Activated CD4-positive, alpha-beta T cell treated with anti-CD3 and anti-CD28 coated beads, Interleukin-2, amount 10 ng/mL, durations not matched to agents 7 days and 5 days (primary cell): ENCODE measurements at places on chromosomes 7 and 10. TPM values are rescaled to one million over a fixed set of nuclear protein-coding genes. Genes with fewer than 3 reads are reported as not detected.

- DNase-seq = no peak
Measured at GRCh38 chr10:21087476-21087875, 190.4 kb upstream of the NEBL start.

- no peak for DNase-seq
Measured at GRCh38 chr7:1623810-1624209, 46.3 kb upstream of the ELFN1 start.

GRCh38 chr7:130372402-130373165 is 7.7 kb upstream of the CPA1 start:
- DNase-seq = no peak

DNA sequence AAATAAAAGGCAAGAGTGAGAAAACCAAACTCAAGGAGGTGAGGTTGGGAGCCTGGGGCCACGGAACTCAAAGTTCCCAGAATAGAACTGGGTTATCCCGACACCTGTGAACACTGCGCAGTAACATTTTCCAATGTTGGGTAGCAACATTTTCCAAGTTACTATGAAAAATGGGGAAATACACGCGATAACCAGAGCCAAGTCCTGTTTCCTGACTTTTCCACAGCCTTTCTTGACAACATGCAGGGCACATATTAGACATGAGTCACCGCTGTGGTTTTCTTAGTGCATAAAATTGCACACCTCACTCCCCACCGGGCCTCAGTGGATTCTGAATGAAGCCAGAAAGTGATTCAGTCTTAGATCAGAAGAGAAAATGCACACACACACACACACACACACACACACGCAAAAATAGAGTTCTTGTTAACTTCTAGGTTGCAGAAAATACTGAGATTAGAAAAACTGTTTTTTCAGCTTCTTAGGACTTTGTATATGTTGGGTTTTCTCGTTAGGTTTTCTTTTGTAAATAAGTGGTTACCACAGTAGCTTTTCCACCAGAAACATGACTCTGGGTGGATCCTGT is 70.0 kb downstream of the CAMK1D start:
- peak; percentile 39 for DNase-seq

DNA sequence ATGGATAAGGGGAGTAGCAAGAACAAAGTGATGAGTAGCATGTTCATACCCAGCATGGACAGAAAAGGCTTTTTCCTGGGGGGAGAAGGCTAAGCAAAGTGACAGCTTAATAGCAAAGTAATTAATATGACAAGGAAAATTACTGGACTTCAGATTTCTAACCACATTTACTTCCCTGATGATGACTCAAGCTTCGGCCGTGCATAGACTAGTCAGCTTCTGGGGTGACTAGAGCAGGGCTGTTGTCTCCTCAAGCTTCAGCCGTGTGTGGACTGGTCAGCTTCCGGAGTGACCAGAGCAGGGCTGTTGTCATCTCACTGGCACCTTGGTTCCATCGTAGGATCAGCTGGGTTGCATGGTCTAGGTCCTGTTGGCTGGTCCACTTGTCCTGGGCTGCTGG is 2.1 kb upstream of the ZNF117 start:
- no peak for DNase-seq

DNA sequence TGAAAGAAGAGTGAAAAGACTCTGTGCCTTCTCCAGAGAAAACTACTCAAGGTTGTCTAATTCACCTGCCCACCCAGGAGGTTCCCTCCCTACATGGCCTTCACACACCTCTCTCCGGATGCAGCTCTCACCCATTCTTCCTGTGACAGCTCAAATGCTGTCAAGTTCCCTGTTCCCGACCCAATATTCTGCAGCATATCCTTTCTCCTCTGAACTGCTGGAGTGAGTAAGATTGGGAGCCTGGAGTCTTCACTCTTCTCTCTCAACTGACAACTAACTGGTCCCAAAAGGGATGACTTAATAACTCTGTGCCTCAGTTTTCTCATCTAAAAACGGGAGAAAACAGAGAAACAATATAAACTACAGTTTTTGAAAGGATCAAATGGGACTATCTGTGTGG is 5.1 kb downstream of the TMEM26 start:
- no peak for DNase-seq

DNA sequence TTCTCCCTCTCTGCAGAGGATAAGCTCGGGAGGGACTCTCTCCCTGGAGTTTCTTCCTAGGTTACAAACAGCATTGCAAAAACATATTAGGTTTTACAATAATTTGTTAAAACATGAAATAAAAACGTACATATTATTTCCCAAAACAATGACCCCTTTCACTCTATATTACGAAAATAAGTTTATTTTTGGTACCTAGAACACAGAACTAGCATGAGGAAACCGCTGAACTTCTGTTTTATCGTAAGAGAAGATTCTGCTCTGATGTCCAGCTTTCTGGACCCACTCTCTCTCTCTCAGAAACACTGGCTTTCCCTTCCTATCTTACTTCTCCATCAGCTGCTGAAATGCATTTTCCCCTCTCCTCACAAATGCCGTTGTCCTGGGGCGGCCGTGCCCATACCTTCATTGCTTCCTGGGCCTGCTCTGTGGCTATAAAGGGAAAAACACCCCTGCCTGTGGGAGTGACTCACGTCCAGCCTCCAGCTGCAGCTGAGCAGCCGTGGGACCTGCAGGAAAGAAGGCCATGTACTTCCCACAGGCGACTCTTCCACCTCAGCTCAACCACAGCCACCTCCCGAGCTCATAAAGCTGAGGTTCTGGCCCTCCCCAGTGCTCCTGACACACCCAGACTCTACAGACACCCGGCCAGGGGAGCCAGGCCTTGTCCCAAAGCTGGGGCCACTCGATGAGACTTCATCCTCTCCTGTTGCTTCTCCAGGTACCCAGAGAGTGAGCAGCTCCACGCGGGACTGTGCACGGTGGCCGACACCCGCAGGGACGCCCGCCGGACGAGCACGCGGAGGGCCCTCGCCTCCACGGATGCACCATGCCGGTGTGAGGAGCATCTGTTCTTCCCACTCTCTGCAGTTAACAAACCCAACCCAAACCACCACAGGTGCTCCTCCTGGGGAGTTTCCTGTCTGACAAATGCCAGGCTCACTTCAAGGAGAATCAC is 3.1 kb downstream of the GPER1 start:
- DNase-seq = no peak

- DNase-seq = no peak
Measured at GRCh38 chr7:44894888-44895580, 9.7 kb upstream of the PURB start.

- DNase-seq = peak; percentile 32
Measured at GRCh38 chr7:151339651-151340382, 1.8 kb upstream of the NUB1 start.

DNA sequence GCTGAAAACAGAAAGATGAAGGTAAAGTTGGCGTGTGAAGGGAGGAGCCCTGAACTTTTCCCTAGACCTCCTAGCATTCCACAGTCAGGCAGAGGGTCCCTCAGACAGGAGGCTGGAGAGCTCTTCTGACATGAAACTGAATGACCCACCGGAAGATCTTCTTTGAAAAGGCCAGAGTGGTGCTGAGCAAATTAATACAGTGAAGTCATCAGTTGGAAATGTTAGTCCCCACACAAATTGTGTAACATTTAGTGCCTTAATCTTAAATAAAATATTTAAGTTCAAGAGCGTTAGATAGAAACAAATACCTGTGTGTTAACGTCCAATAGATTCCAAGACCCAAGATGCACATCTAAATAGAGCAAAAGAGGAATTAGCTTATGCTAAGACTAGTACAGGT is 49.0 kb upstream of the WNT16 start:
- no peak for DNase-seq

GRCh38 chr7:30979027-30979426 is 15.3 kb downstream of the GHRHR start:
- no peak for DNase-seq

GRCh38 chr7:42852531-42852930 is 59.3 kb downstream of the C7orf25 start:
- DNase-seq = no peak

DNA sequence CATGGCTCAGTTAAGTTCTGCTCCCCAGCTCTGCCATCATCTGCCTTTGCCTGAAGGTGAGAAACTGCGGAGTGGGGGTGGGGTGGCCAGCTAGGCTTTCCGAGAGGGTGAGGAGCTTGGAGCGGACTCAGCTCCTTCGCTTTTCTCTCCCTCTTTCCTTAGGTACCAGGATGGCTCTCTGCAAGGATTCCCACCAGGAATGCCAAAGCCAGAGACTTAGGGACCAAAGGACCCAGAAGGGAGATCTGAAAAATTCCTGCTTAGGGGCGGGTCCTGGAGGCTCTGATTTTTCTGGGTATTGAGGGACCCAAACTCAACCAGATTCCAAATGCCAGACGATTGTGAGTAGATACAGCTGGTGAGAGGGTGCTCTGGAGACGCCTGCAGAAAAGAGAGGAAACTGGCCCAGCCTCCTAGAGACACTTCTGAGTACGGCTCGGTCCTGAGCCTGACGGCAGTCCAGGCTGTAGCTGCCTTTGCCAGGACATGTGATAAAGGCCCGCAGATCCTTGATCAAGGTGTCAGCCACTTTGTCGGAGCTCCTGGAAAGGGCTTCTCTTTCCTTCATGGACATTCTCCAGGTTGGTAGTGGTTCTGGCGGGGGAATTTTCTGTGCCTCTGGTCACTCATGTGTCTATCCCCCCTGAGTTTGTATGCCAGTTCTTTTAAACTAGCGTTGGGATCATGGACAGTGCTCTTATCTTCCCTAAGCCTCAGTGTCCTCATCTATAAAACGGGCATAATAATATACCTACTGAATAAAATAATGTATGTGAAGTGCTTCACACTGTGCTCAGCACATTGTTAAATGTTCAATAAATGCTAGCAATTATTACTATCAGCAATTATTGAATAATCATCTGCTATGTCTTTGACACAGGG is 42.5 kb upstream of the BTRC start:
- no peak for DNase-seq

DNA sequence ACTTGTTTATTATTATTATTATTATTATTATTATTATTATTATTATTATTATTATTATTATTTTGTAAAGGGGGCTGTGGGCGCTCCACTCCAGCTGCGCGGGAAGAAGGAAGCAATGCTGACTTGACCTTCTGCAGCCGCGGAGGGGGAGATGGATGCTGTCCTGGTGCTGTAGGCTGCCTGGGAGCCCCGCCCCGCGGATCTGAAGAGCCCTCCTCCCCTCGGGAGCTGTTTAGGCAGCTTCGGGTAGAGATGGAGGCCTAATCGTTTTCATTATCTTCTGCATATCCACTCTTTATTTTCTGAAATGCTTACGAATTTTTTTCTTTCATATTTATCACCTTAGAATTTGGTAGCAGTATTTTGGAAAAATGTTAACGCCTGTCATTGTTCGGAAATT is 101.2 kb upstream of the KLF6 start:
- no peak for DNase-seq

DNA sequence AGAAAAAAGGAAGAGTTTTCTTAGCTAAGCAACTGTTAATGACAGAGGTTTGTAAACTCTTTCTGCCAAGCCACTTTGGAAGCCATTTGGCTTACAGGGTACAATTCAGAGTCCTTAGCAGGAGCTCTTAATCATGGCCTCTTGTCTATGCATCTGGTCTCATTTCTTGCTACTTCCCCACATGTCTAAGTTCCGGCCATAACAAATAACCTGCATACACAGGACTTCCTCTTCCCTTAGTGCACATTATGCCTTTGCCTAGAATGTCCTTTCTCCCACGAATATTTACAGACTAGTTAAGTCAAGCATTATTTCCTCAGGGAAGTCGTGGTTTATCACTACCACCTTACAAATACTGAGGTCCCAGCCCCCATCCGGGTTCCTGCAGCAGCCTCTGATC is 8.6 kb upstream of the UPF2 start:
- DNase-seq = no peak

- DNase-seq = no peak
Measured at GRCh38 chr10:55398497-55398882, 597.5 kb upstream of the PCDH15 start.

DNA sequence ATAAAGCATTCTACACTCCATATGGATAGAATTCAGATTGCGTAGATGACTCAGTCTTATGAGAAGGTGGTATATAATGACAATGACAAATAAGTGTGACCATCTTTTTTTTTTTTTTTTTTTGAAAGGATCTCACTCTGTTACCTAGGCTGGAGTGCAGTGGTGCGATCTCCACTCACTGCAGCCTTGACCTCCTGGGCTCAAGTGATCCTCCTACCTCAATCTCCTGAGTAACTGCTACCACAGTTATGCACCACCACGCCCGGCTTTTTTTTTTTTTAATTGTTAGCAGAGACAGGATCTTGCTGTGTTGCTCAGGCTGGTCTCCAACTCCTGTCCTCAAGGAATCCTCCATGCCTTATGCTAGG is 43.2 kb upstream of the NRP1 start:
- DNase-seq = no peak

GRCh38 chr10:125017547-125018298 is 75.8 kb downstream of the ZRANB1 start:
- no peak for DNase-seq

Gene ANKRD7
- total RNA-seq = not detected

Gene HMX3
- total RNA-seq = not detected

Gene PNLIPRP2
- not detected for total RNA-seq

Gene TMEM236
- 0.04 TPM for total RNA-seq

Gene FGFBP3
- 1.4 TPM for total RNA-seq

Gene GNAT3
- total RNA-seq = not detected
